D721Med (cell line): ENCODE measurements at places on chromosomes 1 and 21.

DNA sequence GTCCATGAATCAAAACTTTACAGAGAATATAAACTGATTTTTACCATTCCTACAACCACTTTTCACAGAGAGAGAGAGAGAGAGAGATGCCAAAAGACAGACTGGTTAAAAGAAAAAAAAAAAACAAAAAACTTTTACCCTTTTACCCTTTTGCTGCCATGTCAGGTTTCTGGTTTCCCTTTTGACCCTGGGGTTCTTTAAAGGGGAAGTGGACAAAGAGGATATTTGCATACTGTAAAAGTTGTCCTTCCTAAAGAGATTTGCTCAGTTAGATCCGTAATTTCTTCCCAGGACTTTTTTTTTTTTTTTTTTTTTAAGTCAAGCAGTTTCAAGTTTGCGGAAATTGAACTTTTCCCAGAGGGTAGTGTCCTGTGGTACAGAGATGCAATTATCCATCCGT, 287.8 kb upstream of the RGS18 start:
- no peak for DNase-seq

- DNase-seq, result no peak
Measured at GRCh38 chr1:2166254-2166653, 28.3 kb downstream of the FAAP20 start.

DNA sequence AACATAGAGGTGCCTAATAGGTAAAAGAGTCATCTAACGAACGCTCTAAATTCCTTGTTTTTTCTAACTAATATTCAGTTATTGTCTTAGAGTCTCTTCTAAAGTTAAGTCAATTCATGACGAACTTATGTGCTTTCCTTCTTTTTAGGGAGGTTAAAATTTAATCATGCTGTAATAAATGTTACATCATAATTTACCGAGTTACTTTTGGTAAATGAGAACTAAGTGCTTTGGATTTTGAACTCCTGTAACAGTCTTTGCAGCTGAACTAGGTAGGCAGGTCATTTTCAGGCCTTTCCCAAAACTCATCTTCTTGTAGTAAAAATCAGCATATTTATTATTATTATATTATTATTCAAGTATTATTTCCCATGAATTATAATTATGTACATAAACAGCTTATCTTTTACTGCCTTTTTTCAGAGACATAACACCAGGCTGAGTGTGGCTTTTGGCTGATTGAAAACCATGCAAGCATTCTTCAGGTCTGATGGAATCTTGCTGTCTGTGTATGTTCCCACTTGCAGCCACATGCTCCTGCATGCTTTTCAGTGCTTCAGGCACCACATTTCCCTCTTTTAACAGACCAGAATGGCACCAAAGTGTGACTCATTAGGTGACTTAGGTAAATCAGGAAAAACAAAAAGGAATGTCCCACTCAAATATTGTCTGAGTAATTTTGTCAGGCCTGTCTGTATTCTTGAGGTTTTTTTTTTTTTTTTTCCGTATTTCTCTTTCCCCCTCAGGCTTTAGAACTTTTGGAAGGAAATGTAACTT, 81.0 kb upstream of the CD55 start:
- no peak for DNase-seq

DNA sequence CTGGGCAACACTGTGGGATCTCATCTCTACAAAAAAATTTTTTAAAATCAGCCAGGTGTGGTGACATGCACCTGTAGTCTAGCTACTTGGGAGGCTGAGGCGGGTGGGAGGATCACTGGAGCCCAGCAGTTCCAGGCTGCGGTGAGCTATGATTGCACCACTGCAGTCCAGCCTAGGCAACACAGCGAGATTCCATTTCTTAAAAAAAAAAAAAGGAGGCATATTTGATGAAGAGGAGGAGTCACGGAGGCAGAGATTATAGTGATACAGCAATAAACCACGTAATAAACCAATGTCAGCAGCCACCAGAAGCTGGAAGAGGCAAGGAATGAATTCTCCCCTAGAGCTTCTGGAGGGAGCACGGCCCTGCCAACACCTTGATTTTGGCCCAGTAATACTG, 4.0 kb downstream of the LIX1L start:
- no peak for DNase-seq

DNA sequence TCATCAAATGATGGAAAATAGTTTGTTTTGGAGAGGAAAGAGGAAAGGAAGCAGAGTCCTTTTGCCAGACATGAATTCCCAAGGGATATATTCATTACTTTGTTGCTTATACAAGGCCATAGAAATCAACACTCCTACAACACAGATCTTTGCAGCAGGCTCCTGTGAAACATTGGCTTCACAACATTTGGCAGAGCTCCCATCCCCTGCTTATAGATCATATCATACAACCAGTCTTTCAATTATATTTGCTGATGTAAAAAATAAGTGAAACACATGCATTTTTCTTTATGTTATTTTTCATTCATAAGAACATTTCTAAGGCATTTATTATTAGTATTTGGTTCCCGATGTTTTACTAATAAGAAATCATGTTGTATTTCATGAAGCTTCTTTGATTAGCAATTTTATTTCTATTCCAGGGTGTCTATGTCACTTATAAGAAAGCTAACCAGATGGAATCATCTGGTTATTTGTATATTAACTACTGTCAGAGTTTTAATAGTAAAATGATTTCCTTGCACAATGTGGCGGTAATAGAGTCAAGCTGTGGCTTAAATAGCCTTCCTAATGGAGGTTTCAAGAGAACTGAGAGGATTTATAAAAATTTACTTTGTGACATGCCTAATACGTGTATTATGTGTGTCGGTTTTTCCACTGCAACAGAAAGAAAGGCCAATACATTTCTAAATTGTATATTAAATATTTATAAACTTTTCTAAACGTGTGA, 470.3 kb upstream of the NCAM2 start:
- DNase-seq, result no peak

- DNase-seq, result no peak
Measured at GRCh38 chr1:223189903-223190724, 47.1 kb upstream of the TLR5 start.

- no peak for DNase-seq
Measured at GRCh38 chr1:6988796-6989195, 203.5 kb downstream of the CAMTA1 start.

GRCh38 chr1:175804561-175804960, 61.2 kb upstream of the TNR start:
- DNase-seq, result no peak

DNA sequence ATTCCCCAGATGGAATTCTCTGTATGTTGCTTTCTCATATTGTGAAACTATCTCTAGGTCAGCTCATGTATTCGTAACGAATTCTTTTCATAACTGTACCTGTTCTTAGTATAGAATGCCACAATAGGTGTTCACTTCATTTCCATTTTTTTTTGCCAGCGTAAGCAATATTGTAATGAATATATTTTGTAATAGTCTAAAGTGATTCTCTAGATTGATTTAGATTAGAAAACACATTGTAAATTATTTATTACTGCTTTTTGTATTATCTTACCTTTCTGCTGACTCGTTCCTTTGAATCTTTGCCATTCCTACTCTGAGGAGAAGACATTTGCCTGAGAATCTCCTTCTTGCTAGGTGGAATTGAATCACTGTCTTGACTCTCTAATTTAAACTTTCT, 14.8 kb downstream of the PDC start:
- DNase-seq, result no peak

GRCh38 chr1:54299037-54299436, 99.1 kb downstream of the MRPL37 start:
- no peak for DNase-seq

GRCh38 chr1:98019747-98020146, 98.9 kb upstream of the DPYD start:
- no peak for DNase-seq

- DNase-seq, result no peak
Measured at GRCh38 chr1:58997060-58997411, 213.2 kb upstream of the JUN start.

GRCh38 chr1:6513320-6513801, 21.9 kb upstream of the PLEKHG5 start:
- no peak for DNase-seq

GRCh38 chr1:44559330-44559729, 115.0 kb downstream of the TMEM53 start:
- DNase-seq, result no peak
